ENCODE measurements at places on chromosomes 2 and 18.

GRCh38 chr18:46740046-46740445, 16.8 kb downstream of the ST8SIA5 start:
- no peak for DNase-seq

DNA sequence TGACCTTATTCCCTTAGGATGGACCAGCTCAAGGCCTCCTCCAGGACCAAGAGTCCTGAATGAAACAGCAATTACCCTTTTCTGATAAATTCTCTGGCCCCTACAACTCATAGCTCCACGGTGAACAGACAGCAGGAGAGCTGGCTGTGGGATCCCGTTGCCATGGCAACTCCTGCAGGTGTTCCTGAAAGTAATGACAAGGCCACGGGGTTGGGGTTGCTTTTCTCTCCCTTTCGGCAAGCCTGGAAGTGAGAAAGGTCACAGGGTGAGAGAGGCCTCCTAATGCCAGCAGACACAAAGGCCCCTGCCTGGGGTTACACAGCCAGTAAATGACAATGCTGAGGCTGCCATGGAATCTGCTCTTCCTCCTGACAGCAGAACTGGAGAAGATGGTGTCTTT, 403.0 kb downstream of the NBAS start:
- no peak for DNase-seq

DNA sequence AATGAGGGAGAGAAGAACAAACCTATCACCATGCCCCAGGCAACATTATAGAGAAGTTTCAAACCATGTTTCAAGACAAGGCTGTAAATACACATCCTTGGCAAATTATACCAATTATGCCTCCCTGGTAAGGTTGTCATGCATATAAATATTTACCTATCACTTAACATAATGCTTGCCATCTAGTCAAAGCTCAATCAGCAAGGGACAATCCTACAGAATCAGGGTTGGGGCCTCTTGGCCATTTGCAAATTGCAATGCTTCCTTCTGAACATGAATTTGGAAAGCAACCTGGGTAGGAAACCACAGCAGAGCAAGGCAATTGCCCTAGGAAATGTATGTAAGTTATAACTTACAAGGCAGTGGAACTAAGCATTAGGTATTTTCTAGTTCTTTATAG, 907.2 kb upstream of the CDH2 start:
- DNase-seq, result no peak

GRCh38 chr18:34626404-34627136, 83.5 kb upstream of the DTNA start:
- no peak for DNase-seq

DNA sequence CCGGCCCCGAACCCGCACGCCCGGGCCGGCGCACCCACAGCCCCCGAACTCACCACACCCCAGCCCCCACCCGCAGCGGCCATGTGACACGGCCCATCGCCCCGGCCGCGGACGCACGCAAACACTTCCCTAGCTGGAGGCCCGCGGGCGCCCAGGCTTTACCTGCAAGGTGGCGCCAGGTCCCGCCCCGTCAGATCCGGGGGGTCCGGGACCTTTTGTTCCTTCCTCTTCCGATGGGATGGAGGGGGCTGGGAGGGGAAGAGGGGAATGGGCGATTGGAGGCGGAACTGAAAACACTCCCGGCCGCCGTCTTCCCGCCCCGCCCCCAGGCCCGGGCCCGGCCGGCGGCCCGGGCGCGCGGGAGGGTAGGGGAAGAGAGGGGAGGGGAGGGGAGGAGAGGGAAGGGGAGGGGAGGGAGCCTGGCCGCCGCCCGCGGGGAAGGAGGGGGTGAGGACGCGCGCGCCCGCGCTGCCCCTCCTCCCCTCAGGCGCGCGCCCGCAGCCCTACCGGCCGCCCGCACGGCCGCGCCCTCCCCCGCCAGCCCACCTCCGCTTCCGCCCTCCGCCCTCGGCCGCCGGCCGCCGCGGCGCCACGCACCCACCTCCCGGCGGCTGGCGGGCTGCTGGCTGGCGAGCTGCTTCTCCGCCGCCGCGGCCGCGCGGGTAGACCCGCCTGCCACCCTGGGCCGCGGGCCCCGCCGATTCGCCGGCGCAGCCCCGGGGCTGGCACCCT, at the start of gene SMAD2:
Gene SMAD2 (minus strand): TSS at position 461 of the 732 bp plus-strand sequence. CDS start 33,903 bp downstream, outside the sequence.
- peak; percentile 62 for DNase-seq

- DNase-seq, result peak; percentile 77
Observed at GRCh38 chr2:229922449-229923386, at the start of gene FBXO36. Gene FBXO36 (plus strand): TSS chr2:229922503. CDS start chr2:229922514, 11 bp downstream.

DNA sequence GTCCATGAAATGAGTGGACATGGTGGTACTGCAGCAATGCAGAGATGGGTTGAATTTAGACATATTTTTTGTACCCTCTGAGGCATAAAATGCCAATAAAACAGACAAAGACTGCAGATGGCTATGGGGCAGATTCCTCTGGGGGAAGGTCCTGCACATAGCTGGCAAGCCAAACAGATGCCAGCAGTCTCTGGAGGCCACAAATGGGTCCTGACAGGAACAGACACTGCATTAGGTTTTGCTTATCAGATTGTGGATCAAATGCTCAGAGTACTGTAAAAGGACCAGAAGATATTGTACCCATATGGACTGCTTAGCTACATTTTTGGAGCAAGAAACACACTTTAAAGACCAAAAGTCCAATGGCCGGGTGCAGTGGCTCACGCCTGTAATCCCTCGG, 40.9 kb upstream of the ORC2 start:
- DNase-seq, result no peak

DNA sequence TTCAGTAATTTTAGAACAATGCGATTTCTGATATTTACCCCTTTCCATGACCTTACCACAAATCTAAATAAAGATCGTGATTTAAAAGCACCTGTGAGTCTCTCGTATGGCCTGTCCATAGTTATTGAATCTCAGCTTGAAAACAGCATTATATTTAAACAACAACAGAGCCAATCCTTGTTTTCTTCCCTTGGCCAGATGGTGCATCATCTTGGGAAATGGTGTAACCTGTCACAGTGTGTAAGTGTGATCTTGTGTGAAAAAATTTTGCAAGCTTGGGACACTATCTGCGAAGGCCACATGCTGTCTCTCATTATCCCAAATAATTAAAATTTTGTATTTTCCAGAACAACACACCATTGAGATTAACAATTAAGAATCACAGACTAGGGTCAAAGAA, 262.7 kb upstream of the SPHKAP start:
- no peak for DNase-seq

GRCh38 chr2:73293534-73294171, at the start of gene EGR4:
Gene EGR4 (minus strand): TSS chr2:73293548. CDS start chr2:73293317, 231 bp downstream.
- peak; percentile 77 for DNase-seq

- DNase-seq, result no peak
Observed at GRCh38 chr2:158178646-158179045, 77.0 kb downstream of the UPP2 start.
